ENCODE measurements at places on chromosomes 4 and X. TPM values are rescaled to one million over a fixed set of nuclear protein-coding genes. Genes with fewer than 3 reads are reported as not detected.

FRMD7 gene
- not detected for total RNA-seq

NR3C2 gene
- 4.7 TPM for total RNA-seq

SMIM10 gene
- 6.6 TPM for total RNA-seq

NBDY gene
- 7.6 TPM for total RNA-seq

ATP2B3 gene
- total RNA-seq = not detected

KDR gene
- 2.5 TPM for total RNA-seq

SFRP2 gene
- total RNA-seq = 1.8 TPM

CXCL6 gene
- total RNA-seq = 19.0 TPM

CFAP47 gene
- not detected for total RNA-seq

SLAIN2 gene
- 9.6 TPM for total RNA-seq

BST1 gene
- 54.9 TPM for total RNA-seq

NPNT gene
- not detected for total RNA-seq

IQCM gene
- total RNA-seq = 0.27 TPM

AKAP4 gene
- total RNA-seq = under 0.01 TPM

F11 gene
- total RNA-seq = not detected

QRFPR gene
- not detected for total RNA-seq

ACE2 gene
- not detected for total RNA-seq

TMSB15A gene
- not detected for total RNA-seq

PQBP1 gene
- total RNA-seq = 65.5 TPM

TRIM61 gene
- 2.5 TPM for total RNA-seq

CLDN34 gene
- not detected for total RNA-seq

LEF1 gene
- total RNA-seq = 0.63 TPM

TMEM128 gene
- total RNA-seq = 20.4 TPM

PPEF2 gene
- not detected for total RNA-seq

OPHN1 gene
- 9.4 TPM for total RNA-seq

ARMCX6 gene
- 19.1 TPM for total RNA-seq

TEC gene
- total RNA-seq = 3.5 TPM

Data from fibroblast of the aortic adventitia (primary cell).